ENCODE measurements at places on chromosomes 7 and 10.

GRCh38 chr10:51629934-51630639 lies 69.3 kb downstream of the CSTF2T start:
- DNase-seq, result no peak

DNA sequence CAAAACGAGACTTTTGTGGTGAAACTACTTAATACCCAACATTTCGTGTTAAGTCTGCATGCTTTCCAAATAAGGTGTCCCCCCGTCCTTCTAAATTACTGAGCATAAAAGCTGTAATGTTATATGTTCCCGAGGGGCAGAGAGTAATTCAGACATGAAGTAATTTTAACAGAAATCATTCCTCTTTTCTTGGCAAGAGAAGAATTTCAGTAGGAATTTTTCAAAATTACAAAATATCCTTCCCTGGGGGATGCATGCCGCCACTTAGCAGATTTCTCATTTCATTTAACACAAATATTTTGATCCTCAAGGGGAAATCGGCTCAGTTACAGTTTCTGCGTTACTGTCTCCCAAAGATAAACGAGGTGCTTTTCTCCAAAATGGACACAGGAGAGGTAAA lies 213.2 kb upstream of the RHOBTB1 start:
- peak; percentile 54 for DNase-seq

DNA sequence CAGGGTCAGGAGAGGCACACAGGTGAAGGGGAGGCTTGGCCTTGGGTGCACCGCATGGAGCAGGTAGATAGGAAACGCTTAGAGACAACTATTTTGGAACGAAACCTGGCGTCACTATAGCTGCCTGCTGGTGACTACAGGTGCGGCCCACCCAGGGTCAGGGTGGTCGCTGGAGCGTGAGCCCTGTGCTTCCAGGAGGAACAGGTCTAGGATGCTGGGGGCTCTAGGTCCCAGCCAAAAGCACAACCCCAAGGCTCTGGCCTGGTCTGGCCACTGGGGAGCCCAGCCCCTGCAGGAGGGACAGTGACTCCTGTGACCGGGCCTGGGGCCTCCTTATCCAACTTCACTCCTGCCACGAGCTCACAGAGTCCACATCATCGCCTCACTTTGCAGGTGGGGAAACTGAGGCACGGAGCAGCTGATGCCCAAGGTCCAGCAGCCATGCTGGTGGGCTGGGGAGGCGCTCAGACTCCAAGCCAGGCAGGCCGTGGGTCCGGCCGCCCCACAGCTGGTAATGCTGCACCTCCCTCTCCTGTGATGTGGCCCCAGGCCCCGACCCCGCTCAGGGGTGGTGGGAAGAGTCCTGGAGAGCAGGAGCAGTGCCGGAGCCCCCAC lies 9.0 kb downstream of the LFNG start:
- no peak for DNase-seq

DNA sequence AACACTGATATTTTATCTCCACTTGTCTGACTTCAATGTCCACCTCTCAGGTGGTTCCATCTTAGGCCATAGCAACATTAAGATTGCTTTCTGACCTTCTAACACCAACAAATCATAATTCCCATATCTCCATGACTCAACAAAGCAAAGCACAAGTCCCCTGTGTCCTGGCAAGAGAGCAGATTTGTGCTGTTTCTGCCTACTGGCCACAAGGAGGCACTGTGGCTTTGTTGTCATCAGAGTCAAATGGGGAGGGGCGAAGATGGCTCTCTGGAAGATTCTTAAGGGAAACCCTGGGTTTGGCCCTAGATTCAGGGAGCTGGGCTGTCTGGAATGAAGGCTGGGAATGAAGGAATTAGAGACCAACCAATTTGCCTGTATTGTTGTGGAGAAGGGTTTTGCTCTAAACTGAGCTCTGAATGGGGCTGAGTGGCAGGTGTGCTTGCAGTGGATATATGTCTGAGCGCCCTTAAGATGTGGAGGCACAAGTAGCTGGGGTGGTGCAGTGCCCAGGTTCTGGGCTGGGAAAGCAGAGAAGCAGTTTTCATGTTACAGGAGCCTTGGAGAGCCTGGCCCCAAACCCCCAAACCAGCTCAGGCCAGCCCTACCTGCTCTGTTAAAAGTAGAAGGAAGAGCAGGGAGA lies 154.8 kb upstream of the PRSS58 start:
- DNase-seq, result peak; percentile 67

DNA sequence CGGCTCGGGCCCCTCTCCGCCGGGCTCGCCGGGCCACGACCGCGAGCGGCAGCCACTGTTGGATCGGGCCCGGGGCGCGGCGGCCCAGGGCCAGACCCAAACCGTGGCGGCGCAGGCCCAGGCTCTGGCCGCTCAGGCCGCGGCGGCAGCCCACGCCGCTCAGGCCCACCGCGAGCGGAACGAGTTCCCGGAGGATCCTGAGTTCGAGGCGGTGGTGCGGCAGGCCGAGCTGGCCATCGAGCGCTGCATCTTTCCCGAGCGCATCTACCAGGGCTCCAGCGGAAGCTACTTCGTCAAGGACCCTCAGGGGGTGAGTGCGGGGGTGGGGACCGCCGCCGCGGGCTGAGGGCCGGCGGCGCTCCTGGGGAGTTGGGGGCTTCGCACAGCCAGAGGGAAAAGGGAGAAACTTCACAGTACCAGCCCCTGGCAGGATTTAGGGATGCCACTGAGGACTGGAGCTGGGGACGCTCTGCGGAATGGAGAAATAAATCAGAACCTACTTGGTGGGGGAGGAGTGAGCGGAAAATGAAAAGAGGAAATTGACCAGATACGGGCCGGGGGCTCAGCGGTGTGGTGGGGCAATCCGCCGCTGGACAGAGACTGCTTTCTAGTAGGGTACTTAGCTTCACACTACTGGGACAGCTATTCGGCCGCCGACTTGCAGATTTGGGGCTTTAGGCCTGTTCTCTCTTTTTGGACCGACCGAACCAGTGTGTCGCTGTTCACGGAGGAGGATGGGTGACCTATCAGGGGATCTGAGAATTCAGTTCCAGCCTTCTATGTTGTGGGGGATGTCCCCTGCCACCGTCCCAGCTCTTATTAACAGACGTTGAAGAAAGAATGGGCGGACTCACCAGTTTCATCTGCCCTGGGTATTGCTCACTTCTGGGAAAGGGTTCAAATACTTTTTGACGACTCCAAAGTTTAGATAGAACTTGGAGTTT lies 669 bp downstream of the PI4K2A start:
- DNase-seq, result peak; percentile 47
